ENCODE measurements at places on chromosomes 4 and X.
A peak's percentile ranks its signal among the peaks of the same experiment; 100 is the strongest.

GRCh38 chrX:66360894-66361293 lies 196.8 kb downstream of the HEPH start:
- no peak for DNase-seq

DNA sequence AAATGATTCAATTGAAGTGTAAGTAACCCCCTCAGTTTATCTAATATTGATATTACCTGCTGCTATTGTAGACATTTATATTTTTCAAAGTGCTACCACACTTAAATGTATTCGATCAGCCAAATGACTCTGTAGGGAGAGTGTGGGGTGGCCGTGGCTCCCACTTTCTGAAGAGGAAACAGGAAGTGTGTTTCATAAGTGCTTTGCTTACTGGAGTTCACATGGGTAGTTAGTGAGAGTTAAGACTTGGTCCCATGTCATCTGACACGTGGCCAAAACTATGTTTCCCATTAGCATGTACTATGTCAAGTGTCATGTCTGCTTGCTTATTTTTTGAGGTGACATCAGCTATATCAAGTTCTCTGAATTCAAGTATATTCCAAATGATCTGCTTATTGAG lies 308.1 kb upstream of the GATB start:
- no peak for DNase-seq

- no peak for DNase-seq
Measured at GRCh38 chr4:3305610-3306371, 13.0 kb downstream of the RGS12 start.

GRCh38 chr4:66376396-66376795 lies 706.1 kb upstream of the EPHA5 start:
- DNase-seq: peak; percentile 10

- DNase-seq: no peak
Measured at GRCh38 chrX:136210243-136210642, 41.0 kb downstream of the MAP7D3 start.

- no peak for DNase-seq
Measured at GRCh38 chrX:54271664-54272063, 86.2 kb downstream of the WNK3 start.

DNA sequence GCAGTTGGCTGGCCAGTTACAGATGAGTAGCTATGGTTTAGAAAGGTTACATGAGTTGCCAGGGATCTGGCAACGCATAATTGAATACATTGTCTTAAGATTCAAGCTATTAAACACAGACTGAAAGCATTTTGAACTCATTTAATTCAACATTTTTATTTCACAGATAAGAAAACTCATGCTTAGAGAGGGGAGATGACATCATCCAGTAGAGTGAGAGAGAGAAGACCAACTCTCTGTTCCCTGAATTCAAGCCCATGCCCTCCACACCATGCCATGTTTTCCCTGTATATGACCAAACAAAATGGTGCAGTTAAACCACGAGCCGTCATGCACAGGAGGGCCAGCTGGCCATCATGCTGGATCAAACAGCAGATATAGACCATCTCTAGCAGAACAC lies 22.6 kb downstream of the SNCA start:
- DNase-seq: no peak
